ENCODE measurements at places on chromosomes 2 and 18.

DNA sequence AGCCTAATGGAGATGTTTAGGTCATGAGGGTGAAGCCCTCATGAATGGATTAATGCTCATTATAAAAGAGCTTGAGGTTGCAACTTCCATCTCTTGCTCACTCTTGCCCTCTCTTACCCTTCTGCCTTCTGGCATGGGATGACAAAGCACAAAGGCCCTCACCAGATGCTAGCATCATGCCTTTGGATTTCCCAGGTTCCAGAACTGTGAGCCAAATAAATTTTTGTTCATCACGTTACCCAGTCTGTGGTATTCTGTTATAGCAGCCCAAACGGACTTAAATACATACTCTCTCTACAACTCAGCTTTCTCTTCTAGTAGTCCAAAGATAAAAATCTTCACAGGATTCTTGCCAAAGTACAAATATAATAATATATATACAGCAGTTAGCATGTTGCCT lies 75.8 kb downstream of the LNPK start:
- no peak for DNase-seq

DNA sequence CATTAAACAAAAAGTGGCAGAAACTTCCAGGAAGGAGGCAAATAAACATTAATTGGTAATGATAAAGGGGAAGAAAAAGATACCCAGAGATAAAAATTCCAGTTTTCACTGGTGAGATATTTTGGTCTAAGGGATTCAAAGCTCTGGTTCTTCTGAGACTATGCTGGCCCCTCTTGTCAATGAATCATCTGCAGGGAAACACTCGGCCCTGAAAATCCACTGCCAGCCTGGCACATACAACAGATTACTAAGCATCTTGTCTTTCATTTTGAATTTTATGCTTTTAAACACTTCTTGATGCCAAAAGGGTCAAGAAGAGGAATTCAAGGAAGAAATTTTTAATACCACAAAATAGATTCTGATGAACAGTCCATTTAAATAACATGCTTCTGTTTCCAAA lies 1603.8 kb upstream of the ZEB2 start:
- DNase-seq = no peak

DNA sequence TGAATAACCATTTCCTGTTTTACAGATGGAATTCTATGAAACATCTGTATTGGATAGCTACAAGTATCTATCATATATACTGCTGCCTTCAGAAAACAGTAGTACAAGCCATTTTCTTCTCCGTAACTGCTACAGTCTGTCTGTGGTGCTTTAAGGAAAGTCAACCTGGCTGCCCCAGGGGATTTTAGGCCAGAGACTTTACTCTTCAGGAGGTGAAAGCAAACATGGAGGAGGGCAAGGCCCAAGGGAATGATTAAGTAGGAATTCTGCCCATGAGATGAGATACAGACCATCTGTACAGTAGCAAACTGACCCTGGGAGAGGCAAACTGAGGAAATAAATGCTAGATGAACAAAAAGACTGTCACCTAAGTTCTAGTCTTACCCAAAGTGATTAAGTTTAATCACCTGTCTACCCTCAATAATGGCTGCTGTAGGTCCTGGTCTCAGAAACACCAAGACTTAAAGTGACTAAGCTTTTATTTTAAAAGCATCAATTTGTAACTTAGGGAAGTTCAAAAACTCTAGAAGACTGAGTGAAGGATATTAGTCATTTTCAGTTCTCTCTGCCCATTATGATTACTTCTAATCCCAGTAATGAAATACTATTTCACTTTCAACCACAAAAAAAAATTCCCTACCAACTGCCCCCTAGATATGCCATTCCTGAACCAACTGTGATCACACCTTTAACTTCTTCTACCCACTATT lies 14.8 kb downstream of the MBD2 start:
- no peak for DNase-seq

DNA sequence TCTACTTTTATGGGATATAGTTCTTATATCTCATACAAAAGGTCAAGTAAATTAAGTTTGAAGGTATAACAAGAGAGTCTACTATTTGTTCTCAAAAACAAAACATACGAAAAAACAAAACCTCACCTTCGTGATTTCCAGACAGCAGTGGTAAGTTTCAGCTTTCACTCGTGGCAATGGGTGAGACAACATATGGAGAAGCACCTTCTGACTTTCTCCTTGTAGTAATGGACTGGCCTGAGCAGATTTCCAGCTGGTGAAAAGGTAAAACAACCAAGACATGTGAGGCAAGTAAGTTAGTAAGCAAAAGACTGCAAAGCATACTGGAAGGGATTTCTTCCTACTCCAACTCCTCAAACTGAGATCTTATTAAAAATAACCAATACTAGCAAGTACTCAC lies 39.6 kb downstream of the RTTN start:
- DNase-seq = no peak

DNA sequence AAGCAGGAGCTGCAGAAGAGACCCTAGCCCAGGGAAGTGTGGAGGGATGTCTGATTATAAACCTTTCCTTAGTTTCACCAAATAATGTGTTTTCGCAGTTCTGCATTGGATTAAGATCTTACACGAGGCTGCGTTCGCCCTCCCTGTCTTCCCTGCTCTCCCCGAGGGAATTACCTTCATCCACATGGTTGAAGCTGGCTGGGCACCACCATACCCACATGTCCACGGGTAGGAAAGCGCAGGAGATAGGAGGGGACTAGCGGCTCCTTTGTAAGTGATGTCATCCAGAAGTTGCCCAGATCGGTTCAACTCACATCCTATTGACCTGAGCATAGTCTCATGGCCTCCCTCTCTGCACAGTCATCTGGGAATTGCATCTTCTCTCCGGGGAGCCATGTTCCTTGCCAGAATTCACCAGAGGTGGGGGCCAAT lies 1.1 kb downstream of the TTL start:
- DNase-seq = no peak

DNA sequence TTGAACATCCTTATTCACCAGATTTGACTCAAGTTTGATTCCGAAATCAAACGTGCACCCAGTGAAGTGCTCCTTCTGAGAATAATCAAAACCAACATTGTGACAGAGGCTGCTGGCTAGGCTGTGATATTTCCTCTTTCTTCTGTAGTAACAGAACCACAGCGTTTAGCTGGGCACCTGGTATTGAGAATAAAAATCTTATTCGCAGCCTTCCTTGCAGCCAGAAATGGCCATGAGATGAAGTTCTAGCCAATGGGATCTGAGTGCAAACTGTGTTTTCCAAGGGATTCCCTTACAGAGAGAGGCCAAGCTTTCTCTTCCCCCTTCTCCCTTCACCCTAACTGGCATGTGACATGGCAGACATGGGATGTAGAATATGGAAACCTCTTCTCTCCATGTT lies 51.7 kb downstream of the TMEM163 start:
- DNase-seq = no peak

- DNase-seq = no peak
Measured at GRCh38 chr2:71878626-71879508, 268.8 kb downstream of the CYP26B1 start.

- no peak for DNase-seq
Measured at GRCh38 chr2:221500501-221501209, 71.4 kb downstream of the EPHA4 start.

DNA sequence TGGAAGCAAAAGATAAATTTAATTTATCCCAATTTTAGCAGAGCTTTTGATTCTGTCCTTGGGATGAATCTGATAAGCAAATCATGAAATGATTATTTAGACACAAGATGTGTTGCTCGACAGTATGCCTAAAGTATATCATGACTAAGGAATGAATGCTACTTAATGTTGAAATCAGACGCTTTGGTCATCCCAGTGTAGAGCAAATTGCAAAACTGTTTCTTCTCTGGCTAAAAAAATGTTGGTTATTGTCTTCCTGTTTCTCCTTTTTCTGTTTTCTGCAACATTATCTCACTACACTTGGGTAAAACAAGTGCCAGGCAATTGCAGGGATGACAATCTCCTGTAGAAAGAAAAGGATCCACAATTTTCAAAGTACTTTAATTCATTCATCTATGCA lies 66.4 kb downstream of the BABAM2 start:
- no peak for DNase-seq

- DNase-seq = no peak
Measured at GRCh38 chr2:131394147-131394931, 30.4 kb upstream of the RAB6D start.

- no peak for DNase-seq
Measured at GRCh38 chr2:110771547-110772382, 39.4 kb downstream of the ACOXL start.

- no peak for DNase-seq
Measured at GRCh38 chr2:128638341-128639119, 319.9 kb upstream of the HS6ST1 start.

DNA sequence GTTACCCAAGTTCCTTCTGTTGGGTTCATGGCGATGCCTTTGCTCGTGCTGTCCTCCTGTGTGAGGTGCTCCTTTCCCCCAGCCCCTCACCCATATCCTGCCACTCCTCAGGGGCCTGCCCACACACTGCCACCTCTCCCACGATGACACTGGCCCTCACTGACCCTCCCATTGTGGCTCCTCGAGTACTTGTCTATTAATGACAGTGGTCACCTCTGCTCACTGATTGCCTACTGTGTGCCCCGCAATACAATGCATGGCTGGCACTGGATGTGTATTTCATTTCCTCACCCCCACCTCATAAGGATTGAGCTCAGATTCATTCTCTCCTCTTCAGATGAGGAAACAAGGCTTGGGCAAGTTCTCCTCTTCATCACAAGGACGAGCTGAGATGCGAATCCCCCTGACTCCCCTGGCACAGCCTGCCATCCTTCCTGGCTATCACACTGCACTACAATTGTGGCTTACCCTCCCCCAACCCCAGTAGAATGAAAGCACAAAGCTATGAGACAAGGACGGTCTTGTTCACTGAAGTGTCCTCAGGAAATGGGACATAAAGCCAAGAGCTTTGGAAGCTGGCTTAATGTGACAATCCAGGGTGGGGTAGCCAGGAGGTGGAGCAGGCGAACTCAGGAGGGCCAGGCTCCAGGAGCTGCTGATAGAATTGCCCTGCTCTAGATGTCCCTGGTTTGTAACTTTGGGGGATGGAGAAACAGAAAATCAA lies 93.9 kb upstream of the RAB12 start:
- DNase-seq = no peak

DNA sequence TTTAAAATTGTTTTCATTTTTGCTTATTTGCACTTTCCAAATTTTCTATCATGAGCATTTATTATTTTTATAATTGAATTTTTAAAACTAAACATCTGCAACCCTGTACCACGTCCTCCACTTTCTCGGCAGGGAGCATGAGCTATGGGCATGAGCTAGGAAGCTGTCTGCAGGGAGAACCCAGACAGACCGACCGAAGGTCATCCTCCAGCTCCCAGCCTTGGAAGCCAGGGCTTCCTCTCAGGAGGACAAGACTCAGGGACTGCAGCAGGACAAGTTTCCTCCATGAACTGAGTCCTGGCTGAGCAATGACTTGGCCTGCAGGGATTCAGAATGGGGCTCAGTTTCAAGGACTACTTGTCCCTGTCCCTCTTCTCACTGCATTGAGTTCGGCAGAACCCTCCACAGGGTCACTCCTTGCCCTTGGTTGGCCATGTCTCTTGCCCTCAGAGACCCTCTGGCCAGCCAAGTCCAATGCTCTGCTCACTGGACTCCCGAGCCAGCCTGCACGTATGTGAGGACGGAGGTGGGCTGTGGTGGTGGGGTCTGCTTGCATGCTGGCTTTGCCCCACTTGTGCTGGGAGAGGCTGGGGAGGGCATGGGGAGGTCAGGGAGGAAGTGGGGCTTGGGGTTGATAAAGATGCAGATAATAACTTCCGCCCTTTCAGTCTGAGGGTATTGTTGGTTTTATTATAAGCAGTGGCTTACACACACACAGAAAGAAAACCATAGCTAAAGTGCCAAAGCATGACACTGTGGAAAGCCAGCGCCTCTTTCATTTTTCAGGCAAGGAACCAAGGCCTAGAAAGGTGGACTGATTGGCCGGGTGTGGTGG lies 6.6 kb downstream of the NMUR1 start:
- peak; percentile 13 for DNase-seq

- no peak for DNase-seq
Measured at GRCh38 chr2:239587311-239587731, 186.5 kb upstream of the HDAC4 start.

- DNase-seq = no peak
Measured at GRCh38 chr2:227143895-227144294, 20.1 kb downstream of the COL4A4 start.

DNA sequence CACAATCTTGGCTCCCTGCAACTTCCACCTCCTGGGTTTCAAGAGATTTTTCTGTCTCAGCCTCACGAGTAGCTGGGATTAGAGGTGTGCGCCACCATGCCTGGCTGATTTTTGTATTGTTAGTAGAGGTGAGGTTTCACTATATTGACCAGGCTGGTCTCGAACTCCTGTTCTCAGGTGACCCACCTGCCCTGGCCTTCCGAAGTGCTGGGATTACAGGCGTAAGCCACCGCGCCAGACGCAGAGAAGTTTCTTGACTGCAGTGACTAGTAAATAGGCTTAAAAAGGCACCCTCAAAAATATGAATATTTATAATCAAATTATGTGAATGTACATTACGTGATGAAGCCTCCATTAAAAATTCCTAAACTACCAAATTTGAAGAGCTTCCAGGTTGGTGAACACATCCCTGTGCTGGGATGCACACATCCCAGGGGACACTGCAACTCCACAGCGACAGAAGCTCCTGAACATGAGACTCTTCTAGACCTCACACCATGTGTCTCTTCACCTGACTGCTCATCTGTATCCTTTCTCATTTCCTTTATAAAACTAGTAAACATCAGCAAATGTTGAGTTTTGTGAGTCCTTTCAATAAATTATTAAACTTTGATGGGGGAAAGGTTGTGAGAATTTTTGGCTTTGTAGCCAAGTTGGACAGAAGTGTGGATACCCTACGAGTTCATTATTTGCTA lies 203.3 kb upstream of the SPOPL start:
- DNase-seq = no peak

DNA sequence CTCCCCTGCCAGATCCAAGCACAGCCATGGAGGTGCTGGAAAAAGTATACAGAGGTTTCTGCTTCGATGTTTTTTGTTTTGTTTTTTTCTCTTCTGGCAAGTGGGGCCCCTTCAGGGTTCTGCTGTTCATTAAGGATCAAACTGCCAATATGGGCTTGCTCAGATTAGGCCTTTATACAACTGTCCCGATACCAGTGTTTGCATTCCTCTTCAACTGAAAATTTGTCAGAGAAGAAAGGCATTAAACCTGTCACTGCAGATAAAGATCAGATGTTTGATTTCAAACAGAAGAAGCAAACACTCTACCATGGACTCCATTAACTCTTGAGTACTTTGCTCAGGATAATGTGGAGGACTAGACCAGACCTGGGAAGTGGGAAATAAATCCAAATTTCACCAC lies 396.0 kb upstream of the SMIM21 start:
- DNase-seq = no peak
